ENCODE measurements at places on chromosomes 12 and 14.
A peak's percentile ranks its signal among the peaks of the same experiment; 100 is the strongest.

GRCh38 chr14:102840115-102840514, 62.9 kb downstream of the TRAF3 start:
- DNase-seq, result no peak

GRCh38 chr14:28254768-28255167, 511.8 kb upstream of the FOXG1 start:
- no peak for DNase-seq

DNA sequence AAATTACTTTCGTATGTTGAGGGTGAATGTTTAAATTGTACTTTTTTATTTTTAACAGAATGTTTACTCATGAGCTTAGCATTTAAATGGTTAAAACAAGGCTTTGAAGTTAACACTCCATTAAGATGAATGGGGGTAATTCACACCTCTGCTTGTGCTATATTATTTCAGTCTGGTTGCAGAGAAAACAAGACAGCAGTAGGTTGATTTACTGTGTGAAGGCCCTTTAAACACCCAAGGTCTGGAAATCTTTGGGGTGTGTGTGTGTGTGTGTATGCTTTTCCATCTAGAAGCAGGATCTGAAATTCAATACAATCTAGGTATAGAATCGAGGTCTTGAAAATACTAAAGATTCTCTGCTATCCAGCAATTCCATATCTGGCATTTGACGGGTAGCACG, 83.8 kb downstream of the SLC38A6 start:
- no peak for DNase-seq

GRCh38 chr14:33039311-33039710, 100.6 kb downstream of the NPAS3 start:
- no peak for DNase-seq

DNA sequence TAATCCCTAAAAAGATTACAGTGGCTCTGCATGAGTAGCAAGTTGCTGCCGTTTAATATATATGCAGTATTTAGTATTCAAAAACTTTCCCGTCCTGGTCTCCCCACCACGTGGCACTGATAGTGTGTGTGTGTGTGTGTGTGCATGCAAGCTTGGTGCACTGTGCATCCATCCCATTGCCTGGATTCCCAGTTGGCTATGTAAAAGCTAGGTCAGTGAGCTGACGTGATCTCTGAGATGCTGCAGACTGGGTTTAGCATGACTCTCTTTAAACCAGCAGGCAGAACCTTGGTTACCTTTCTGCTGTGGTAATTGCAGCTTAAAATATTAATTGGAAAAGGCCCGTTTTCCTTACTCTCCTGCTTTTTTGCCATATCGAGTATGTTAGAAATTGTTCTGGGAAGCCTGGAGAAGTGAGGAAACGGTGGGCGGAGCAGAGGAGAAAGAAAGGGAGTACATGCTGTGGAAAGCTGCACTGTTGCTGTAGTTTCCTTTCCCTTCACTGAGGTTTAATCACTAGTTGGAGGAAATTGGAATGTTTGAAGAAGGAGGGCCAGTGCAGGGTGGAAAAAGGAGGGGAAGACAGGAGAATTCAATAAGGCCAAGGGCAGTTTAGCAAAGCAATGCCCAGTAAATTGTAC, 4.0 kb upstream of the CNTN1 start:
- no peak for DNase-seq

- DNase-seq, result peak; percentile 37
Measured at GRCh38 chr12:92505254-92506231, 197.2 kb upstream of the PLEKHG7 start.

- DNase-seq, result peak; percentile 89
Measured at GRCh38 chr14:36647824-36648753, 13.6 kb upstream of the PAX9 start.

- DNase-seq, result no peak
Measured at GRCh38 chr12:68080577-68080976, 79.0 kb downstream of the IFNG start.
